ENCODE measurements at places on chromosomes 1 and 21.

GRCh38 chr1:31811605-31812004 is 4.2 kb downstream of the SPOCD1 start:
- no peak for DNase-seq

- DNase-seq, result no peak
These were observed 6.5 kb upstream of the CELA2B start for GRCh38 chr1:15469361-15469760.

DNA sequence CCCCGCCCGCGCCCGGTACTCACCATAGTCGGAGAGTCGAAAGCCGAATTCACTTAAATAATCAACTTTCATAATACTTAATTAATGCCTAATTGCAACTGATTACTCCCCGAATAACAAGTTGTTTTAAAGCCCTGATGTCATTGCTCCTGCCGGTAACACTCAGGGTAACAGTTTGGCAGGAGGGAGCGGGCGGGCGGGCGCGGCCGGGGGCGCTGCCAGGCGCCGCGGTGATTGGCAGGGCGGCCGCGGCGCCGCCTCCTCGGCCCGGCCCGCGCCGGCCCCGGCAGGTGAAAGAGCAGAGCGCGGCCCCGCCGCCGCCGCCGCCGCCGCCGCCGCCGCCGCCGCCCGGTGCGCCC is 102.2 kb downstream of the CASZ1 start:
- no peak for DNase-seq

DNA sequence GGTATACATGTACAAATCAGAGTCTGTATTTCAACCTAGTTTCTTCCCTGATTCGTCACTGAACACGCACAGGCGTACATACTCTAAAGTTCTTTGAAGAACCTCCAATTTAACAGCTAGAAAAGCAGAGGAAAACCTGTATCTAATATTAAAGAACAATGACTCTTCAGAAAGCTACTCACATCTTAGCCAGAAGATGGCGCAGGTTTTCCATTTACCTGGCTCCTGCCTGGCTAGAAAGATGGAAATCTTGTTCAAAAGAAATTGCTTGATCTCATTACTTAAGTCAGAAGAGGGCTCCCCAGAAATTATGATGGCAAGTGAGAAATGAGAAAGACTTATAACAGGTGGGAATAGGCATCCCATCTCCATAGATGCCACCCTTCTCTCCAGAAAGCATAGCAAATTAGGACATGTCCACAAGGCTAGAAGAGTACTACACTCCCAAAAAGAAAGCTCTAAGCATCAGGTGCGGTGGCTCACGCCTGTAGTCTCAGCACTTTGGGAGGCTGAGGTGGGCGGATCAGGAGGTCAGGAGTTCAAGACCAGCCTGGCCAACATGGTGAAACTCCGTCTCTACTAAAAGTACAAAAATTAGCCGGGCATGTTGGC is 19.0 kb upstream of the L1TD1 start:
- DNase-seq, result no peak

DNA sequence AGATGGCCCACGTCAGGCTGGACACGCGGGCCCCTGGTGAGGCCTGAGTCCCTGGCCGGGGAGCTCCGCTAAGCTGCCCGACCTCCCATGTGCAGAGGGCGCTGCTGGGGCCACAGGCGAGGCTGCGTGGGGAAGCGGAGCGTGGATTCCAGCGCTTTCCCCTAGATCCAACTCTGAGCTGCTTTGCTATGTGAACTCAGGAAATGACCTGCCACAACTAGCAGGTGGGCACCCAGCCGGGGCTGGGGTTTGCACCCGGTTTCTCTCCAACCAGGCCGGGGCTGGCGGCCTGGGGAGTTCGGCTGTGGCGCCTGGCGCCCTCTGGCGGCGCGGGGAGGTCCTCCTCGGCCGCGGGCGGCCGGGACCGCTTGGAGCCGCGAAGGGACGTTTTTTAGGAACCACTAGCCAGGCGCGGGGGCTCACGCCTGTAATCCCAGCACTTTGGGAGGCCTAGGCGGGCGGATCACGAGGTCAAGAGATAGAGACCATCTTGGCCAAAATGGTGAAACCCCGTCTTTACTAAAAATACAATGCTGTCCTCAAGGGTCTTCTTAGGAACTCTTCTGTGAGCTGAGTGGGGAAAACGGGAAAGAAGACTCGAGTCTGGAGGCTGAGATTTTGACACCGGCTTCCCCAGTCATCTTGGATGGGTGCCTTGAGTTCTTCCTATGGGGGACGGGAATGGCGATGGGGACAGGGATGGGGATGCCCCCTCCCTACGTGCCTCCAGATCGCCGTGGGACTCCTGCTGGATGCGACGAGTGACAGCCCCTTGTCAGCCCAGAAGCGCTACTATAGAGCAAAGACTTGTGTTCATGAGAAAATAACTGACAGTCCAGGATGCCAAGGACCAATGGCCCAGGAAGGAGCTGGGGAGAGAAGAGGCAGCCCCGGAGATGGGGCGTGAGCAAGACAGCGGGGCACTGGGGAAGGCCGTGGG is 12.6 kb downstream of the PYCR2 start:
- peak; percentile 67 for DNase-seq

DNA sequence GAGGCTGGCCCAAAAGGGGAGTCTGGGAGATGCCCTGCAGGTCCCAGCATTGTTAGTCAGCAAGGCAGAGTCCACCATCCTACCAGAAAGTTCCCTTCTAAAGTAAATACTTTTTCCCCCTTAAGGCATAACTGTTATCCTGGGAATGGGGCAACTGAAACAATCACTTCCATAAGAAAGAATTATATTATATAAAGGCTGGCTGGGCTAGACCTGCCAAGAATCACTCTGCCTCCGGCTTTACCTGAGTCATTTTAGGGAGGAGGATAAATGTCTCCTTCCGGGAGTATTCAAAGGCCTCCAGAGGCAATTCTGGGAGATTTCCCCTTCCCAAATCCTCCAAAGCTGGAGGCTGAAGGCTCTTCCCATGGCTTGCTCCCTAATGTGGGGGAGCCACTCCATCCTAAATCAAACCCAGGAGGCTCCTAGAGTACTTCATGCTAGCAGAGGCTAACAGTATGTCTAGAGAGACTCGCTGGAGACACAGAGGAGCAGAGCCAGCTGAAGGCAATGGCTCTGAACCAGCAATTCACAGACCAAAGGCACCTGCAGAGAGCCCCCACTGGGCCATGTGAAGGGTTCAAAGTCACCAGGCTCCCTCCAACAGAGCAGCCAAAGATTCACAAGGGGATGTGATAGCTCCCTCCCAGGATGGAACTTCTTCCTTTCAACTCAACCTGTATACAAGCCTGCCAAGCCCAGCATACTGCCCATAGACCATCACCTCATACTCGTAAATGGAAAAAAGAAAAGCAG is 116.0 kb downstream of the ASTN1 start:
- no peak for DNase-seq

DNA sequence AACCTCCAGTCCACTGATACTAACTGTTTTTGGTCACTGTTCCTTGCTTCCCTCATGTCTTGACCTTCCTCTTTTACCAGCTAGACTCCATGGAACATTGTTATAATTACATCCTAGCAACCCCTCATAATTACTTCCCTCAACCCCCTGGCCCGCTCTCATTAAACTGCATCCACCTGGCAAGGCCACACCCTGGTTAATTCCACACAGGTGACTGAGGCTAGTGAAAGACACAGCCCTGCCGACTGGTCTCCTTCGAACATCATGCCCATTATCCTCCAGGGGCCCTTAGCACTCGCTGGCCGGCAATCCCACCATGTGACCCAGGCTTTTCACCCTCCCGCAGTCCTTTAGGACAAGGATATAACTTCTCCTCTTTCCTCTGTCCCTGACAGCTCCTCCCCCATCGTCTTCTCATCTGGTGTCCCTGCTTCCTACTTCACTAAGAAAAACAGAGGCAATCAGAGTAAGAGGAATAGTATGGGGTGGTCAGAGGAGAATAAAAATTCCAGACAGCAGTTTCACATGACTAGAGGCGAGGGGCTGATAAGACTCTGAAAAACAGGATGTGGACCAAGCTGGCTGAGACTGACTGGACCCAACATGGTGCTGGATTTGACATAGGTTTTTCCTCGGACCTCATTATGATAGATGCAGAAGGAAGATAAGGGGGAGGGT is 8.8 kb upstream of the TENT5B start:
- no peak for DNase-seq

- peak; percentile 34 for DNase-seq
These were observed 27.6 kb upstream of the ZNF697 start for GRCh38 chr1:119675349-119676345.
